ENCODE measurements at places on chromosomes 7 and 10.
A peak's percentile ranks its signal among the peaks of the same experiment; 100 is the strongest.

DNA sequence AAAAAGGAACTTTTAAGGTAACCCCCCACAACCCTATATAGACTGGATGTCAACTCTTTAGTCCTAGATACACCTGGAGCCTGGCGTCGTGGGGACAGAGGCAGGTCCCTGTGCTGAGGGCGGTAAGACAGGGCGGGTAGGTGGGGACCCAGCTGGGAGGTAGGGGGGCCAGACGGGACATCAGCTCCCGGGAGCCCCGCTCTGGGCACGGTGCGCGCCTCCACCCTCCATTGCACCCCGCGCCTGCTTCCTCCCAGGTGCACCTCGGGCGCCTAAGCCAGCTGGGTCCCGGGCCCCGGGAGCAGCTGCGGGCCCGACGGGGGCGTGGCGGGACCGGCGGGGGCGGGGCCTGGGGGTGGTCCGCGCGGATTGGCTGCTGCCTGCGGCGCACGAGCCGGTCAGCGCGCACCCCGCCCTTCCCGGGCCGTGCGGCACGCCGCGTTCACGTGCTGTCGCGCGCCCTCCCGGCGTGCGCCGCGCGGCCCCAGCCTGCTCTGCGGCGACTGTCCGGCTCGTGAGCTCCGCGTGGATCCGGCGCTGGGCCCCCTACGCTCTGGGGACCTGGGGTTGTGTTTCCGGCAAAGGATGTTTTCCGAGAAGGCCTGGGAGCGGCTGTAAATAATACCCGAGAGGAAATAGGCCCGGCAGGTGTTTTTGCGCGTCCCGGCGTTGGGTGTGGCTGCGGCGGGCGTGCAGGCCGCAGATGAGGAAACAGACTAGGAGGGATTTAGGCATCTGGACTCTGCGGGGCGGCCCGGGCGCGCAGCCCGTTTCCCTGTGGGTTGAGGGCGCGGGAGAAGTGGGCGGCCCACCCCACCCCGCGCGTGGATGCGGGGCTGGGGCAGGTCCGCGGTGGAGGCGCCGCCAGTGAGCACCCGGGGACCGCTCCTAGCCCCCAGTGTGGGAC, 39.1 kb upstream of the PFKFB3 start:
- peak; percentile 96 for DNase-seq

DNA sequence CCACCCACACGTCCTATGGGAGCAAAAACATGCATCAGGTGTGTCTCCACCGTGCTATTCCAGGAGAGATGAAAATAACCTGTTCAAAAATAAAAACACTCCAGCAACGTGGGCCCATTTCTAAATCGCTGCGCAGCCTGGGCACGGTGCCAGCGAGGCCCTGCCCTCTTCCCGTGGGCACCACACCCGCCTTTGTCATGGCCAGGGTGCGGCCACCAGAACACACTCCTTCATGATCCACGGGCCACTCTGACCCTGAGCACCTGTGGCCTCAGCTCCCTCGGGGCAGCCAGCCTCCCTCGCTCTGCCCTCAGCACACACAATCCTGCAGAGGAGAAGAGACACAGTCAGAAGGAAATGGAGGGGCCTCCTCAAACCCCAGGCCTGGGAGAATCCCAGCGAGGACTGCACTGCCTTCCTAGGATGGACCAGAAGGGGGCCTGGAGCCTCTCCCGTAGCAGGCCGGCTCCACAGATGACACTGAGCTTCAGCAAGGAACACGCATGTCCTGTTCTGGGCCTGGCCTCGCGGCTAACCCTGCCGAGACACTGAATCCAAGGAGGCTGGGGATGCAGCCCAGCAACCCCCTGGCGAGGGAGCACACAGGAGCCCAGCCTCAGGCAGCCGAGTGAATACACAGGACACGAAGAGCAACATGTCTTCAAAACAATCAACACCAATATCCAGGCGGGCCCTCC, 169.0 kb downstream of the MAD1L1 start:
- no peak for DNase-seq

GRCh38 chr10:50373821-50374501, 122.6 kb upstream of the ASAH2 start:
- no peak for DNase-seq

DNA sequence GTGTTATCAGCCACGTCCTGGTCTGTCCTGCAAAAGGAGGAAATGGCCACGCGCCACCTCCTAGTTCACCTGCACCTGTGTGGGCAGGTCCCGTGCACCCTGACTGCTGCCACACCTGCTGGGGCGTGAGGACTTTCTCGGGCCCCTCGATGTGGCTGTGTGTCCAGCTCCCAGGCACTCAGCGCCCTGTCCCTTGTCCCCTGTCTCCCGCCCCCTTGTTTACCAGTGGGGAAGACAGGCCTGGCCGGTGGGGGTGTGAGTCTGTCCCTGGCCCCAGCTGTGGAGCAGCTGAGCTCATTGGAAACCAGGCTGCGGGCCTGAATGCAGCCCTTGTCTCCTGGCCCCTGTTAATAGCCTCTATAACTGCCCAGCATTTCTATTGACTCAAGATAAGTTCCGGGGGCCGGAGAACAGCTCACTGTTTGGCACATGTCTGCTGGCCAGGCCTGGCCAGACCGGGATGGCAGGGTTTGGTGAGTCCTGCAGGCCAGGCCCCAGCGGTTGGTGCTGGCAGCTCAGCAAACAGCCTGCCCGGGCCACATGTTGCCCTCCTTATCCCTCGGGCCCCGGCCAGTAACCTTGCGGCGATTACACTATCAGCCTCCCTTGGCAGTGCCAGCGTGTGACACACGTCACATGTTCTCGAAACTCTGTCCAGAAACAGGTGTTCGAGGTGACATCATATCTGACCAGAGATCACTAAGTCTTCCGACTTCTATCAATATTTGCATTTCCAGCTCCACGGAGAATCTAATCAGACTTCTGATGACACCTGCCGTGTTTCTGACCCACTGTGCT, 52.1 kb downstream of the FOXL3 start:
- no peak for DNase-seq

- no peak for DNase-seq
Observed at GRCh38 chr10:7561985-7562384, 104.8 kb downstream of the ITIH5 start.

DNA sequence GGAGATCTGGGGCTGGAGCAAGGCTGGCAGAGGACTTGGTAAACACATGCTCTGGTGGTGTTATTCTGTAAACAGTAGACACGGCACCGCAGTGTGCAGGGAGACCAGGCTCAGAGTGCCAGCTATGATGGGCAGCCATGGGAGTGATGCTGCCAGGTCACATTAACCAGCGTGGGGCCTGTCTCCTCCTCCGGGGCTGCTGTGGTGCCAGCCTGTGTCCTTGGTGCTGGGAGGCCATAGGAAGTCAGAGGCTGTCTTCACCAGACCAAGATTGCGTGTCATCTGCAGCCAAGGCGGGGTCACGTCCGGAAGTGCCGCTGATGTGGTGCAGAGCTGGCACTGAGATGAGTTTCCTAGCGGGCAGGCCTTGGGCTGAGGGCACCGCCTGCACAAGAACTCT, 236.0 kb downstream of the GLRX3 start:
- no peak for DNase-seq

DNA sequence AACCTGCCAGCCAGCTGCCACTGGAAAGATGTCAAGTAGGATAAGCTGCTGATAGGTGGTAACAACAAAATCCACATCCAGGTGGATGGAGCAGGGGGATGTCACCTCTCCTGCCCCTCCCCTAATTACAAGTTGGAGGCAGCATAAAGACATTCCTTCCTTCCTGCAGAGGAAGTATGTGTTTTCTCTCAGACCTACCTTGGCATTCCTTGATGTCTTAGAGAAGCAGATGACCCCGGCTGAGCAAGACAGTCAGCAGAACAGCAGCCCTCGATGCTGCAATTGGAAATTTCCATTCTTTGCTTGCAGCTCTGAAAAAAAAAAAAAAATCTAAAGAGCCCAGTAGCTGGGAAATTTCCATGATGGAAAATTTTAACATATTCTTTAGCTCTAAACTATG, 137.5 kb upstream of the MKLN1 start:
- no peak for DNase-seq

GRCh38 chr7:155776606-155777005, 35.7 kb downstream of the SHH start:
- no peak for DNase-seq

GRCh38 chr10:124496150-124496549, 34.5 kb downstream of the LHPP start:
- no peak for DNase-seq

DNA sequence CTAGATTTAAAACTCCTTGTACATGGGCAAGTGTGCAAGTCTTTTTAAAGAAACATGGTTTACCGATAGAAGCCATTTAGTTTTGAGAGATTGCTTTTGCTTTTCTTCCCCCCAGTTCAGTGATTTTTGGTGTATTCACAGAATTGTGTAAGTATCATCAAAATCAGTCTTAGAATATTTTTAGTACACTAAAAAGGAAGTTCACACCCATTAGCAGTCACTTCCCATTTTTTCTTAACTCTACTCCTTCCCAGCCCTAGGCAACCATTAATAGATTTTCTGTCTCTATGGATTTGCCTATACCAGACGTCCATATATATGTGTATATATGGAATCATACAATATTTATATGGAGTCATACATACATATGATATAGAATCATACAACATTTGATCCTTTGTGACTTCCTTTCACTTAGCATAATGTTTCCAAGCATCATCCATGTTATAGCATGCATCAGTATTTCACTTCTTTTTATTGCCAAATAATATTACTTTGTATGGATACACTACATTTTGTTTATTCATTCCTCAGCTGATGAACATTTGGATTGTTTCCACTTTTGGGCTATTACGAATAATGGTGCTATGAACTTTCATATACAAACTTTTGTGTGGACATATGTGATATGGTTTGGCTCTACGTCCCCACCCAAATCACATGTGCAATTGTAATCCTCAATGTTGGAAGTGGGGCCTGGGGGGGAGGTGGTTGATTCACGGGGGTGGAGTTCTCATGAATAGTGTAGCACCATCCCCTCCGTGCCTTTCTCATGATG, 16.5 kb upstream of the ARL4A start:
- no peak for DNase-seq

DNA sequence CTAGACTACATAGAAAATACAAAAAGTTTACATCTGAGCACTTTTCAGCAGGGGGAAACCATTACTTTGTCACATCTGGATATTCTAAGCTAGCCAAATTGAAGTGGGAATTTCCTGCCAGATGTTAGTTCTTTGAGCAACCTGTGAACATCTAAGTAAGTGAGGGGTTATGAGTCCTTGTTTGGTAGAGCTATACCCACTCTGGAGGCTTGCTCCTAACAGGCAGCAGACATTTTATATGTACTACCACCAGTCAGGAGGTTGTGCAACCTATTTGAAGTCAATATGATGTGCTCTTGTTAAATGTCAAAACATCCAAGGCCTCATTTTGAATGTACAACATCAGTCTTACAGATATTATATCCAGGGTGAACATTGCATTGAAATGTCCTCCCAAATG, 143.3 kb upstream of the KAT6B start:
- DNase-seq = no peak
